ENCODE measurements at places on chromosomes 11 and 22.

DNA sequence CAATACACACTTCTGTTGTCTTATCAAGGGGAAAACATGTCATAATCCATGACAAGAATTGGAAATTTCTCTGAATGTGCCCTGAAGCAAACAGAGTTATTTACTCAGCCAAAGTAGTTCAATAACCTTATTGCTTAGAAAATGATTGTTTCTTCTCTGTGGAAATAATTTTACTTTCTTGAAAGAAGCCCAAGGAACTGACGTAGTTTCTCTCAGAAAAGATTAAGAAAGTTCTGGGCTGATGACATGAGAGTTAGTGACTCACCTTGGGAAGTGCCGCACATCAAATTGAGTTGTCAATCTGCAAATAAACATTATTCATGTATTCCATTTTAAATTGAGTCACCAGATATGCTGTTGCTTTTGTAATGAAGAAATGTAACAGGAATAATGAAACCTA lies 418.6 kb upstream of the LRRC4C start:
- DNase-seq = no peak

- DNase-seq = no peak
Observed at GRCh38 chr11:131864228-131864627, 493.8 kb downstream of the NTM start.

DNA sequence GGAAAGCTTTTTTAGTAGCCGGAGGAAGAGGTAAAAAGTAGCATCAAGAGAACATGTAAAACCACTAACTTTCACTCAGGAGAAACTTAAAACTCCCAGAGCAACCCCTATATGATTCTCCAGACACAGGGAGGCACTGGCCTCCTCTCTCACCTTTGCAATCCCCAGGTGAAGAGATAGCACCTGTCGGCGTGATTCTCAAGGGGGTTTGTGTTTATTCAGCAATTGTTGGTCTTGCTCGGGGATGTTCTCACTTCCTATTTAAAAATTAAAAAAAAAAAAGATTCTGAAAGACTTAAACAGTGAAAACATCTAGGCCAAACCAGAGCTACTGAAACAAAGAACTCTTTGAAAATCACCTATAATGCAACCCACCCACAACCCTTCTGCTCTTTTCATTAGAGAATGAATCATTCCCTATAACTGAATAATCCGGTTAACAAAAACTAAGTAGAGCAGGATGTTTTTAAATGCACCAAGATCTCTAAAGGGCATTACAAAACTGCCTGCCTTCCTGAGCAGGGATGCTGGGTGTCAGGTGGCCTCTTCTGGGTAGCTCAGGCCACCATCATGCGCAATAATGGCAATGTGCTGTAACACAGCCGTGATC lies 24.9 kb downstream of the DHCR7 start:
- peak; percentile 71 for DNase-seq

GRCh38 chr11:82759649-82760048 lies 26.0 kb upstream of the FAM181B start:
- no peak for DNase-seq

DNA sequence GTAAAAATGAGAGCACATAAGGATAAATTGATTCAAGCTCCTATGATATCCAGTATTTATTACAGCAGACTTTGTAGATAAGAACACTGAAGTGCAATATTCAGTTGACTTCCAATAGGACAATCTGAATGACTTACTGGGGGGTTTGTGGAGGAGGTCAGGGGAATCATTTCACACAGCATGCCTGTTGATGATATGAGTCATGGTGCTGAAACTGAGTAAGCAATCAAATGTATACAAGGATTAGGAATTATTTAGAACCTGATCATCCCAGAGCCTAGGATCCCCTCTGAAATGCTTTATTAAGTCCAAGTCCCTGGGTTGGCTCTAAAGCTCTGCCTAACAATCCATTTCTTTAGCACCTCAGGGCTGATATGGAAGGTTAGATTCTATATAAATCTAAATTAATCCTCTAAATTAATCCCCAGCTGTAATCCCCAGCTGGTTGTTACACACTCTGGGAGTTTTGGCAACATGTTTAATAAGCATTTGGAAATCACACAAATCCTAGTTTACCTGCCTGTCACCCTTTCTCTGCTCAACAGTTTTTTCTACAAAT lies 326.4 kb downstream of the GUCY1A2 start:
- no peak for DNase-seq

GRCh38 chr11:76008474-76008873 lies 193.5 kb downstream of the UVRAG start:
- DNase-seq = no peak

DNA sequence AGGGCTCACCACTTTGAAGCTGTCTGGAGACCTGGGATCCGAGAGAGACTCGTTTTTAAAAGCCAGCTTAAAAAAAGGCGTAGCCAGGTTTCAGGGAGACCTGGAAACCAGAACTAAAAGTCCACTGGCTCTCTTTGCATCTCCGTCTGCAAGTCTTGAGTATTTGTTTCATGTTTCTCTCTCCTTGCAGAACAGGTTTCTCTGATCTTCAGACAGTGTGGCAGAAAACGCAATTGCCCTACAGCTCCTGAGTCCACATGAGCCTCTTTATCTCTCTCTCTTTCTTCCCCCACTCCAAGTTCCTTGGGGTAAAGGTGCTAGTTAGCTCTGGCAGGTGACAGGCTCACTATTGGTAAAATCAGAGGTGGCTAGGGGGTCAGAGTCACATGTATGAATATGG lies 67.0 kb upstream of the AMPD3 start:
- no peak for DNase-seq

GRCh38 chr22:47369020-47369419 lies 606.6 kb downstream of the TBC1D22A start:
- no peak for DNase-seq

- DNase-seq = no peak
Observed at GRCh38 chr22:45962756-45963324, 14.1 kb downstream of the WNT7B start.

- no peak for DNase-seq
Observed at GRCh38 chr11:15863411-15863810, 492.9 kb downstream of the SOX6 start.

GRCh38 chr11:68950270-68950669 lies 30.5 kb downstream of the MRGPRD start:
- DNase-seq = peak; percentile 40

GRCh38 chr11:27329867-27330632 lies 33.0 kb downstream of the CCDC34 start:
- DNase-seq = no peak

GRCh38 chr11:122229481-122230384 lies 113.7 kb upstream of the BLID start:
- DNase-seq = no peak

- DNase-seq = no peak
Observed at GRCh38 chr22:44224166-44224565, 43.4 kb downstream of the PARVG start.

- DNase-seq = peak; percentile 70
Observed at GRCh38 chr11:75400146-75400865, 988 bp downstream of the RPS3 start.

- DNase-seq = no peak
Observed at GRCh38 chr22:17753401-17753989, 20.8 kb downstream of the BID start.
